Activated CD4-positive, alpha-beta memory T cell treated with anti-CD3 and anti-CD28 coated beads, Interleukin-2, amount 10 ng/mL, durations not matched to agents 7 days and 5 days (primary cell): ENCODE measurements at places on chromosomes 6 and 20.

DNA sequence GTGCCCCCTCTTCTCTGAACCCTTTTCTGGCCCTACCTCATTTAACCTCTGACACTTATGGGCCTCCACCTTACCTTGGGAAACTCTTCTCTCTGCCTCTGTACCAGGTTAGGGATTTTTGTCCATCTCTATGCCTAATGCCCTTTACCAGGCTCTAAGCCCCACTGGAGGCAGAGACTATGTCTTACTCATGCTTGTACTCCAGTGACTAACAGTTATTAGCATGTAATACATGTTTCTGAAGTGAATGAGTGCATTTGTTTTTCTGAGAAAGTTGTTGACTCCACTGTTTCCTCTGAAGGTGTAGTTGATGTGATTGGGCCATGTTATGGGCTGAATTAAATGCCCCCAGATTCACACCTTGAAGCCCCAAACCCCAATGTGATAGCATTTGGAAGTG lies 234.3 kb downstream of the PACRG start:
- DNase-seq = no peak

GRCh38 chr6:53044071-53044470 lies 21.1 kb upstream of the FBXO9 start:
- no peak for DNase-seq

GRCh38 chr20:46349035-46349741 lies 40.9 kb upstream of the CDH22 start:
- DNase-seq = peak; percentile 62

DNA sequence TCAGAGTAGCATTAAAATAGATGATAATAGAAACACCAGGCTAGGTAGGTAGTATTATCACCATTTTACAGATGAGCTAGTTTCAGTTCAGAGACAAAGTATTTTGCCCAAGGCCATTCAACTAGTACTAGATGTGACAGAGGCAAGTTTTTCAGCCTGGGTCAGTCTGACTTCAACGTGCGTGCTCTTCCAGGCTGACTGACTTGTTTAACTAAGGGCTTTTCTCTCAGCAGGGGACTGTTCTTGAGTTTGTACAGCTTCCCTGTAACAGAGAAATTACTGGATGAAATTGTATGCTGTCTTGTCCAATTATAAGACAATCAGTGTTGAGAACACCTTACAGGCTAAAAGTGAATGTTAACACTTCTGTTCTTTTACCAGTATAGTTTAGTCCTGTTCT lies 333.5 kb upstream of the MAN1A1 start:
- DNase-seq = no peak

GRCh38 chr20:32839227-32839981 lies 19.3 kb upstream of the EFCAB8 start:
- no peak for DNase-seq

DNA sequence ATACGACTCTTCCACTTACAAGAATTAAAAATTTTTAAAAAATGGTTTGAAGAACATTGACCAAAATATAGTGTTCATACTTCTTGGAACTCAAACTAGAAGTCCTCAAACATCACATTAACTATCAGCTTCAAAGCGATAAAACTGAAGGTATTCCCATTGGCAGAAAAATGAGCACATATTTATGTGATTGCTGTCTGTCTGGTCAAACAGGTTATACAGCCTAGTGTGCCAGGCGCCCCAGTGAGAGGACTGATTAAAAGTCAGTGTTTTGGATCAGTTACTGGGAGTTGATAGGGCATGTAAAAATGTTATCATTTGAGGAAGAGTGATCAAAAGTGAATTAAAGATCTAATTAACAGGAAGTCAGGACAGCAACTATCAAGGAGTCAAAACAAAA lies 738.8 kb downstream of the HDGFL1 start:
- DNase-seq = no peak

DNA sequence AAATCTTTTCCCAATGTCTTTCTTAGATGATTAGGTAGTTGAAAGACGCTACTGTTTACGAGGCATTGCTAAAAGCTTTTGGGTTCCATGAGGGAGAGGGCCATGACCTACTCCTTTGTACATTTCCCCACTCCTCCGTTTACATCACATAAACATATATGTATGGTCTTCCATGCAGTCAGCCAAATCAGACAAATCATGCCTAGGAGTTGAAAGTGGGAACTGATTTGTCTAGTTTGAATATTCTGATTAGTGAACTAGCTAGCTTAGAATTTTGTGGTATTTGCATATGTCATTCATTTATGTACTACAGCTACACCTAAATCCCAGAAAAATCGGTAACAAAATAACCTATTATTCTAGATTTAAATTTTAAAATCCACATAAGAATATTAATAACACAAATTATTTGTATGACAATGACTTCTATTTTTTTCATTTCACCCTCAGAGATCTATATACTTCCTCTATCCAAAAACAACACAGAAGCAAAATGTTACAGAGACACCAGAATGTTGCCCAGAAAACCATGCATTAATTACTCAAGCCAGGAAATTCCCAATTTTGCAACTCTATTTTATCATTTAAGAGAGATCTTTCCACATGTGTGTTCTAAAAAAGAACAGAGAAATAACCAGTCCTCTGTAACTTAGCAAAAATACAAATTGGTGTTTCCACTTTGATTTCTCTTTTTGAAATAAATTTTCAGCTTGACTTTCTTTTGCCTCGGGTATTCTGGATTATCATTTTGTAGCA lies 231.9 kb downstream of the LAMA2 start:
- DNase-seq = no peak

DNA sequence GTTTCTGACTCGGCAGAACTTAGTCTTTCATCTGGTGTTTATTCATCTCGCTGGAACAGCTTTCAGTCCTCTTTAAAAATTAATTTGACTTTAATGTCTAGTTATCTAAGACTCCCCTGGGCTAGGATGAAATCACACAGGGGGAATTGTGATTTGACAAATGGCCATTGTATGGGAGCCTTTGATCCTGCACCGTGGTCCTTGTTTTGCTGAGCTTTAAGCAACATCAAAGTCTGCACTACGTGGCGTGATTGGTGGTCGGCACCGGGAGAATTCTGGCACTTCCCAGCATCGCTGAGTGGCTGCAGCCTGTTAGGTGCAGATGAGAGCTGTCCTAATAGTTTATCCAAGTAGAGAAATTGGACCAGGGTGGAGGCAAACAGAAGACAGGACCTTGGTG lies 146.9 kb downstream of the TBC1D7 start:
- DNase-seq = no peak

DNA sequence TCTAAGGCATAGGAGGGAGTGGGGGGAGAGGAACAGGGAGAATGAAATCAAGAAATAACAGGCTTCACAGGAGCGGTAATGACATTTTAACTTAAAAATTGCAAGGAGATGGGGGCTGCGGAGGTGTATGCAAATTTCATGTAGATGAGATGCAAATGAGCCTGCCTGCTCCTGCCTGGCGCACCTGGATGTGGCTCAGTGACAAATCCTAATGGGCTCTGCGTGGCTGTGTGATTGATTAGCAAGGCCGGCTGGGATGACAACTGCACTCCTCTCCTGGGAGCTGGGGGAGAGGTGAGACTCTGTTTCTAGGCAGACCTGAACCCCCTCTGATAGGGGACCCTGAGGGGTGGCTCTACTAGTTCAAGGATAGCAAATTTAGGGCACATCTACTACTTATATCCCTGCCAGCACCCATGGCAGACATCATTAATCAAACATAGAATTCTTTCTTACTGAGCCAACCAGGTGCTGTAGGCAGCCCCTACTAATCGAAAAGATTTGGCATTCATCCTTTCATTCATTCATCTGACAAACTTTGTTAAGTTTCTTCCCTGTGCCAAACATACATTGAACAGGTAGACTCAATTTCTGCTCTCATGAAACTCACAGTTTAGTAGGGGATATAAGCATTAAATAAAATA lies 38.4 kb upstream of the TGM2 start:
- no peak for DNase-seq

DNA sequence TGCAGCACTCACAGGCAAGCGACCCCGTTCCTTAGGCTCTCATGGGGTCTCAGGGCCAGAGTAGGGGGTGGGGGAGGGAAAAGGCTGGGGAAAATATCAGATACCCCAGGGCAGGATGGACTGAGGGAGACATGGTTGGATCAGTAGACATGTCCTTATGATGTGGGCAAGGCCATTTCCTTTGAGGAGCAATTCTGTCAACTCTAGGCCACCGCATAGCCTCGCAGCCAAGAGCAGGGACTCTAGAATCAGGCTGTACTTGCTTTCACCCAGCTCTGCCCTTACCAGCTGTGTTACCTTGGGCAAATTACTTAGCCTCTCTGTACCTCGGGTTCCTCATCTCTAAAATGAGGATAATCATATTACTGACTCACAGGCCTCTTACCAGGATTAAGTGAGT lies 2.2 kb upstream of the MAPK13 start:
- DNase-seq = no peak

DNA sequence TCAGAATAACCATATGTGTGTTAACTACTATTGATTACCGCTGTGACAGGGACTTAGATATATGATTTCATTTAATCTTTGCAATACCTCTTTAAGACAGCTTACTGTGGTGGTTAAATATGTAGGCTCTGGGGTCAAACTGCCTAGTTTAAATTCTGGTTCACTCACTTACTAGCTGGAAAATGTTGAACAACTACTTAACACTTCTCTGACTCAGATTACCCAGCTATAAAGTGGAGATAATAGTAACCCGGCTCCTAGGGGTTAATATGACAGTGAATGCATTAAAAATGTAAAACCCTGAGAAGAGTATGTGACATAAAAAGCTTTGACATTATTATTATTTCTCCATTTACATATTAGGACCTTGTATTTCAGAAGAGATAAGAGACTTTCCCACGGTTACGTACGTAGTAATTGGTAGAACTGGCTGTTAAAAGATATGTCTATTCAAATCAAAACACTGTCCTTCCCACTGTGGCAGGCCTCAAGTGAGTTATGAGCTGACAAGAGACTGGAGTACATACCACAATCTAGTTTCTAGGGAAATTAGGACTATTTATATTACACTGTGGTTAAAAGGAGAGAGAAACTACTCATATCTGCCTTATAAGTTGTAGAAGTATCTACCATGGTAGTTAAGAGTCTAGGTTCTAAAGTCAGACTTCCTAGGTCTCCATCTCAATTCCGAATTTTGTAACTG lies 4.4 kb upstream of the PLCB1 start:
- DNase-seq = no peak

DNA sequence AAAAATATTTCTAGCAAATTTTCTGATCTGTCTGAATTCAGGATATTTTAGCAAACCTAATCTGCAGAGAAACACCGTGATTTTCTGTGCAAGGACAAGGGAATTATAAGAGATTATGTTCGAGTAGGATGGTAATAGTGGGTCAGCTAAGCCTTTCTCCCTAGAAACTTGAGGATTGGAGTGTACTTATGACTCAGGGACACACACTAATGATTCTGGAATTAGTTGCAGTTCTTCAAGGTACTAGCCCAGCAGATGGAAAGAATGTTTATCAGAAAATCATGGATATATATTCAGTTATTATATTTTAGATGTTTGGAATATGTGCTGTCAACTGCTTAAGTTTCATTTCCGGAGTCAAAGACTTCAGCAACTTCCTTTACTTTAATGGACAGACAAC lies 177.1 kb upstream of the MAP3K7 start:
- DNase-seq = no peak

DNA sequence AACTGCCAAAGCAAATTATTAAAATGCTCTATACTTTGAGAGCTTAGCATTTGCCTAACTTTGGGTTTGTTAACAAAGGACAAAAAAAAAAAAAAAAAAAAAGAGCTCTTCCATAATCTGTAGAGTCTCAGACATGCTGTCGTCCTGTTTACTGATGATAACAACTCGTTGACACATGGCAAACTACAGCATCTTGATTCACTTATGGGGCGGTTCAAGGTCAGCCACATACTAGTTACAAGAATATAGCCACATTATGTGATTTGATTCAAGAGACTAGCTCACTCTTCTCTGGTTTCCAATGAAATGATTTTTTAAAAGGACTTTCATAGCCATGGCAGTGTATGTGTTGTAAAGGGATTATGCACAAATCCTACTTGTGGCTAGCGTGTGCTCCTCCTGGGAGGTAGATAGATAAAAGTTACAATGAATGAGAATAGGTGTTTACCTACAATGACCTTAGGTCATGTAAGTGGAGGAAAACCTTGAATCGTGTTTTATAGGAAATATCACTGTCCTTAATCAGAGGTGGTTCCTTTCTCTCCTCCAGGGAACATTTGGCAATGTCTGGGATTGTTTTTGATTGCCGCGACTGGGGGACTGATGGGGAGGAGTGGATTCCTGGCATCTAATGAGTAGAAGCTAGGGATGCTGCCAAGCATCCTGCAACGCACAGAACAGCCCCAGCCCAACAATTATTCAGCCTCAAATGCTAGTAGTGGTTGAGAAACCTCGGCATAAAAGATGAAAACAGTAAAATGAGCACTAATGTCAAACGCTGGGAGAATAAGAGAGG lies 969.2 kb upstream of the SLC35B3 start:
- no peak for DNase-seq
